ENCODE measurements at places on chromosomes 3 and 15. TPM values are rescaled to one million over a fixed set of nuclear protein-coding genes. Genes with fewer than 3 reads are reported as not detected.
A peak's percentile ranks its signal among the peaks of the same experiment; 100 is the strongest.

- H3K4me3 ChIP-seq, result no peak overlapping the region
- H3K4me1 ChIP-seq, result peaks cover 18% of the 10 kb centered on the region
- no peaks in the 10 kb centered on the region for H3K36me3 ChIP-seq
- H3K27ac ChIP-seq, result no peak overlapping the region
- no peak for DNase-seq
Observed at GRCh38 chr3:100072326-100073048, 41.8 kb downstream of the FILIP1L start.

GRCh38 chr3:16468336-16469098, 45.0 kb downstream of the RFTN1 start:
- H3K27me3 ChIP-seq, result no peaks in the 10 kb centered on the region
- H3K4me1 ChIP-seq, result peaks cover 22% of the 10 kb centered on the region
- no peak overlapping the region for H3K4me3 ChIP-seq
- DNase-seq, result peak; percentile 78
- H3K36me3 ChIP-seq, result no peaks in the 10 kb centered on the region
- peak overlapping the region; percentile 78 for H3K27ac ChIP-seq

GRCh38 chr3:41431386-41431785, 232.1 kb downstream of the CTNNB1 start:
- H3K4me3 ChIP-seq, result no peak overlapping the region
- no peak overlapping the region for H3K27ac ChIP-seq
- no peaks in the 10 kb centered on the region for H3K36me3 ChIP-seq
- no peaks in the 10 kb centered on the region for H3K27me3 ChIP-seq
- DNase-seq, result no peak
- no peaks in the 10 kb centered on the region for H3K4me1 ChIP-seq

- H3K4me3 ChIP-seq, result no peak overlapping the region
- no peak for DNase-seq
- H3K36me3 ChIP-seq, result no peaks in the 10 kb centered on the region
- H3K4me1 ChIP-seq, result peaks cover 10% of the 10 kb centered on the region
- H3K27ac ChIP-seq, result no peak overlapping the region
Observed at GRCh38 chr15:43519196-43519595, 1.8 kb downstream of the MAP1A start.

- DNase-seq, result no peak
- no peak overlapping the region for H3K4me3 ChIP-seq
- no peak overlapping the region for H3K27ac ChIP-seq
- H3K4me1 ChIP-seq, result no peaks in the 10 kb centered on the region
Observed at GRCh38 chr15:33678176-33678575, 290.1 kb upstream of the CHRM5 start.

- no peak overlapping the region for H3K4me3 ChIP-seq
- DNase-seq, result no peak
- no peak overlapping the region for H3K27ac ChIP-seq
- H3K36me3 ChIP-seq, result peaks cover 2% of the 10 kb centered on the region
Observed at GRCh38 chr3:155908086-155908485, 37.6 kb downstream of the GMPS start.

- no peak overlapping the region for H3K4me3 ChIP-seq
- no peak for DNase-seq
- H3K27ac ChIP-seq, result no peak overlapping the region
- no peaks in the 10 kb centered on the region for H3K36me3 ChIP-seq
- peaks cover 90% of the 10 kb centered on the region for H3K27me3 ChIP-seq
Observed at GRCh38 chr15:51350723-51351122, 9.3 kb downstream of the GLDN start.

- H3K4me3 ChIP-seq, result peak within 1 kb of the TSS; percentile 52
- H3K27ac ChIP-seq, result peak within 1 kb of the TSS; percentile 72
- peaks cover 28% of the 10 kb centered on the region for H3K4me1 ChIP-seq
- H3K36me3 ChIP-seq, result no peaks in the 10 kb centered on the region
- H3K27me3 ChIP-seq, result no peaks in the 10 kb centered on the region
Observed at GRCh38 chr3:64224826-64225610, at the start of gene PRICKLE2. TSS of gene PRICKLE2 (minus strand) at chr3:64225466. CDS start at chr3:64198927, 26,539 bp downstream.

DNA sequence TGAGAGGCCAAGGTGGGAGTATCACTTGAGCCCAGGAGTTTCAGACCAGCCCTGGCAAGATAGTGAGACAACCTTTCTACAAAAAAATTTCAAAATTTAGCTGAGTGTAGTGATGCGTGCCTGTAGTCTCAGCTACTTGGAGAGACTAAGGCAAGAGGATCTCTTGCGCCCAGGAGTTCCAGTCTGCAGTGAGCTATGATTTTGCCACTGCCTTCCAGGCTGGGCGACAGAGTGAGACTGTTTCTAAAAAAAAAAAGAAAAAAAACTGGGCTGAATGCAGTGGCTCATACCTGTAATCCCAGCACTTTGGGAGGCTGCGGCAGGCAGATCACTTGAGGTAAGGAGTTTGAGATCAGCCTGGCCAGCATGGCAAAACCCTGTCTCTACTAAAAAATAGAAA, 14.0 kb upstream of the PIK3CB start:
- peaks cover 5% of the 10 kb centered on the region for H3K4me1 ChIP-seq
- no peak for DNase-seq
- no peak overlapping the region for H3K27ac ChIP-seq
- no peak overlapping the region for H3K4me3 ChIP-seq

GRCh38 chr3:174863488-174863887, 4.4 kb downstream of the NAALADL2 start:
- no peak overlapping the region for H3K27ac ChIP-seq
- H3K36me3 ChIP-seq, result no peaks in the 10 kb centered on the region
- no peak overlapping the region for H3K4me3 ChIP-seq
- H3K27me3 ChIP-seq, result no peaks in the 10 kb centered on the region

DNA sequence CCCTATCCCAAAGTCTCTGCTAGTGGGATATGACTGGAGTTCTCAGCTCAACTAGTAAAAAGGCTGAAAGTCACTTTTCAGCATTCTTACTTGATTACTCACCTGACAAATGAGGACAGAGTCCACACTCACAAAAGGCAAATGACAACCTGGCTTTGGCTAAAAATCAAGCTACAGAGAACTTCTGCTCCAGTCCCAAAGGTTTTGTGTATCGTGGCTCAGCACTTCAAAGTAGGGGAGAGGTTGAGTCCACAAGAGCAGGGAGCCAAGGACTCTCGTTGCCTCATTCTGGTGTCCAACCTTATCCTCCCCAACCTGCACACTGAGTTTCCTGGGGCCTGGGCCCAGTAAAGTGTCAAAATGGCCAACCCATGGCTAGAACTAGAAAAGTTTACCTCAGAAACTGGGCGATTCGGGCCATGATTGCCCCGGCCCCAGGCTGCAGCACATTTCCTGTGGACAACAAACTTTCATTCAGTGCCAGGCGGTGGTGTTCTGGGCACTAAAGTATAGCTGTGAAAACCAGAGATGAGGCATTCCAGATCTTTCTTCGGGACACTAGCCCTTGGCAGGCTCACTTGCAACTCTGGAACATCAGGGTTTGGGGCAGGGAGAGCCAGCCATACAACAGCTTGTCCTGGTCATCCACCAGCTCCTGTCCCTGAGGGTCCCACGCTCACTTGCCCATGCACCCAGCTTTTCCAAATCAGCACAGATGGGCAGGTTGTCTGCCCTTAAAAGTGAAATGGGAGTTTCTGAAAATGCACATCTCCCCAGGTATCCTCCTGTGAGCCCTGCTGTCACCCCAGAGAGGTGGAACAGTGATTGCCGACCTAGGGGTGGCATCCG, 3.1 kb downstream of the ACAA1 start:
- H3K27me3 ChIP-seq, result no peaks in the 10 kb centered on the region
- peaks cover 14% of the 10 kb centered on the region for H3K4me1 ChIP-seq
- H3K4me3 ChIP-seq, result no peak overlapping the region
- H3K36me3 ChIP-seq, result peaks cover 21% of the 10 kb centered on the region
- no peak overlapping the region for H3K27ac ChIP-seq

DNA sequence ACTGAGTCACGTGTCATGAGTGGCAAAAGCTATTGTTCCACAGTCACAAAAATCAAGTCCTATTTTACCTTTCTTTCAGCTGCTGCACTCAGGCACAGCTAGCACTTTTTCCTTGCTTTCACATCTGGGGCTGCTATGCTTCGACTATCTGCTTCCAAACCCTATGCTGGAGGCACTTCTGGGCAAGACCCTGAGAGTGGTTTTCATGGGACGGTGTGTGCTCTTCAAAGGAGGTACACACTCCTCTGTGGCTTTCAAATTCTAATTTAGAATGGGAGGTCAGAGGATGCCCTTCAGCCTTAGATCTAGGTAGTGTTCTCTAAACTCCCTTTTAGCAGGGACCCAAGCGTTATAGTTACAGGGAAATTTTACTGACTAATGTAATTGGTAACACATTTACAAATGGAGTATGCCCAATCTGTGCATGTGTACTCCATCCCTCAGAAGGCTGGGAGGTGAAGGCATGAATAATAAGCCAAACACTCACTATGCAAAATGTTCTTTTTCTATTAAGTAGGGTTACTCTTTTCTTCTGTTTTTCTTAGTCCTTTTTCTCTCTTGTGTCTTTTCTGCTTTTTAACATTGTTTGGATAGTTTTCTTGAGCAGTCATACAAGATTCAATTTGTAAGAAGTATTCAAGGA, 188.3 kb downstream of the LSAMP start:
- no peaks in the 10 kb centered on the region for H3K27me3 ChIP-seq
- no peak overlapping the region for H3K27ac ChIP-seq
- no peaks in the 10 kb centered on the region for H3K36me3 ChIP-seq
- H3K4me1 ChIP-seq, result no peaks in the 10 kb centered on the region

DNA sequence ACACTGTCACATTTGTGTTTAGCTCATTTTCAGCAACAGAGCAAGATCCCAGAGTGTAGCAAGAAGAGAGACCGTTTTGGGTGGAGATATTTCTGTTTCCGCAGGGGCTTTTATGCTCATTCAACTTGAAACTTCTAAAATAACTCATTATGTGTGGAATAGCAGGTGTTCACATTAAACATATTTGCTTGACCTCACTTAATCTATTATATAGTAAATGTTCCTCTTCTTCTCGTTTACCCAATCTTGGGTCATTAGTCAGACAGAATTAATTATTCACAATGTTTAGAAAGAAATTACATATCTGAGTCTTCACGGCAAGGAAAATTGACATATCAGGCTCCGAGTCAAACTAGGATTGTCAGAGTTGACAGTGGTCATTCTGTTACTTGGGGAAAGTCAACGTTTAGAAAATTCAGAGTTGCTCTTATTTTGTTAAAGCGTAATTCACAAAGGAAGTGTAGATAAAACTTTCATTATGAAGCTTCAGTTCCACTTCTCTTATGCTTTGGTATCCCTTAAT, 222.9 kb downstream of the TPRG1 start:
- no peaks in the 10 kb centered on the region for H3K27me3 ChIP-seq
- DNase-seq, result no peak

DNA sequence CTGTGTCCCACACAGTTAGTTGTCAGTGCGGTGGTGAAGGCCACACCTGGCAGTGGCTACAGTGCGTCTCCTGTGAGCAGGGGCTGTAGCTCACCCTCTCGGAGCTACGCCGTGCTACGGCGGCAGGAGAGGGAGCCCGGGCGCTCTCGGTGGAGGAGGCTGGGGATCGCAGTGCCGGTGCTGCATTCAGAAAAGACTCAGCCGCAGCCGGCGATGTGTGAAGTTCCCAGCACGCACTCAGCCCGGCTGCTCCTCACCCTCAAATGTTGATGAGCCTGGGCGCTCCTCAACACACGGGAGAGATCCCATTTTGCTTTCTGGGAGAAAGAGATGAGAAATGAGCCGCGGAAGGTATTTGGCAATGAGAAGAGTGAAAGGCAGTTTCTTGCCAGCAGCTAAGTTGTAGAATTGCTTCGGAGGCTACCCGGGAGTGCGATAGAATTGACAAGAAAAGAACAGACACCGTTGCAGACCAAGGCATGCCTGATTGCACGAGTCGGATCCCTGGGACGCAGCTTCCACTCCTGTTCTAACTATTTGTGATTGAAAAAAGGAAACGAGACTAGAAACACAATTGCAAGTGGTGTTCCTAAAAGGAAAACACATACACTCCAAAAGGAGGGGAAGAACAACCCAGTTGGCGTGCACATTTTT, at the start of gene UNC13C:
UNC13C (plus strand) TSS at position 189 of the 654 bp plus-strand sequence. CDS start 34,463 bp downstream, outside the sequence.
- no peaks in the 10 kb centered on the region for H3K36me3 ChIP-seq
- H3K4me3 ChIP-seq, result no peak within 1 kb of the TSS

DNA sequence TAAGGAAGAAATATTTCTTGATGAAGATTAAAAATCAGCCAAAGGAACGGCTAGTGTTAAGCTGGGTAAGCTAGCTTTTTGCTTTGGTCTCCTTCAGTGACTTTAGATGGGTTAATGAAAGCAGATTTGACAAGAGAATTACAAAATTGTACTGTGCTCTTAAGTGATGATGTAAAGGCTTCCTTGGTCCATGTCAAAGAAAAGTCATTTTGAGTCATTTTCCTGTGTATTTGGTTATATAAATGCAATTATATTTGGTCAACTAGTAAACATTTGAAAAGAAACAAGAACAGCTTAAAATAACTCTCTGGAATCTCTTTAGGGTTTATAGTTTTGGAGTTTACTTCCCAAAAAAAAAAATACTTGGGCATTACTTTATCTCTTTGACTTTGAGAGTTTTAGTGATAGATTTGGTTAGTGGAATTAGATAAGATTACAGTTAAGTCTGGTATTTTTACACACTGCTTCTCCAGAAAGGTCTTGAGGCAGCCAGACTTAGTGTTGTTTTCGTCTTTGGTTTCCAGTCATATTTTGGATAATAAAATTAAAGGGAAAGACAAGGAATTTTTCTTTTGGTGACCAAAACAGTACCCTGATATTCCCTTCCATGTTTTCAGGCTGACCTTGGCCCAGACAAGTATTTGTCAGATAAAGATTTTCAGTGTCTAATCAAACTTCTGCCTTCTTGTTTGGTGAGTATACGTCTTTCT, 42.3 kb downstream of the PDHB start:
- H3K4me3 ChIP-seq, result no peak overlapping the region
- no peaks in the 10 kb centered on the region for H3K36me3 ChIP-seq
- DNase-seq, result peak; percentile 25
- peaks cover 36% of the 10 kb centered on the region for H3K4me1 ChIP-seq
- H3K27me3 ChIP-seq, result no peaks in the 10 kb centered on the region

GRCh38 chr3:58144478-58145325, 66.1 kb downstream of the DNASE1L3 start:
- H3K36me3 ChIP-seq, result peaks cover 70% of the 10 kb centered on the region
- H3K4me1 ChIP-seq, result no peaks in the 10 kb centered on the region
- no peak overlapping the region for H3K4me3 ChIP-seq
- DNase-seq, result no peak

DNA sequence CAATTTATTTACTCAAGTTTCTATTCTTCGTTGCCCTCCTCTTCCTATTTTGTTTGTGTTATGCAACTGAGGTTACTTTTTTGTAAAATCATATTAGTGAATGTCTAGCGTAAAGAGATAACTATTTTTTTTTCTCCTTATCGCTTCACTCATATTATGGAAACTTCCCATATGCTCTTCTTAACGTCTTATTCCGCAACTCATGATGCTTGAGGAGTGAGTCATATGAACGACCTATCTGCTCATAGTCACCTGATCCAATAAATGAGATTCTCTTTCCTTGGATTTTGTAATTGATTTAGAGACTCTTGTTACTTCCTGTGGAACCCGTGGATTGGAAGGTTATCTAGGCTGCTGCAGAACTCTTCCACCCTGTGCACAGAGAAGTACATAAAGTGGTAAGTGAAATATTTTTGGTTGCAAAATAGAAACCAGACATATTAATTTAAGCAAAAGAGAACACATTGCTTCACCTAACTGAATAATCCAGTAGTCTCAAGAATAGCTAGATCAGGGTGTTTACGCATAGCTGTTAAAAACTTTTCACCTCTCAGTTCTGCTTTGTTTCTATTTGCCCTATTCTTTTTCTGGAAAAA, 719.3 kb upstream of the SGO1 start:
- H3K4me3 ChIP-seq, result no peak overlapping the region
- H3K27me3 ChIP-seq, result no peaks in the 10 kb centered on the region
- H3K36me3 ChIP-seq, result no peaks in the 10 kb centered on the region
- H3K4me1 ChIP-seq, result no peaks in the 10 kb centered on the region
- no peak overlapping the region for H3K27ac ChIP-seq

The FGF12 gene
- total RNA-seq, result 2.5 TPM

The TLR9 gene
- not detected for total RNA-seq

The GREM1 gene
- total RNA-seq, result 0.44 TPM

The MOBP gene
- 0.44 TPM for total RNA-seq

The CPEB1 gene
- total RNA-seq, result not detected

The RGMA gene
- not detected for total RNA-seq

The SNAP23 gene
- 126 TPM for total RNA-seq

The OR5H14 gene
- not detected for total RNA-seq

The RAD51 gene
- total RNA-seq, result 29.7 TPM

The CTXND1 gene
- total RNA-seq, result not detected

All from endothelial cell of umbilical vein (primary cell).